NCI-H526 treated with DMSO at 0.1 percent for 48 hours (cell line): ENCODE measurements at places on chromosomes 1 and 21.

DNA sequence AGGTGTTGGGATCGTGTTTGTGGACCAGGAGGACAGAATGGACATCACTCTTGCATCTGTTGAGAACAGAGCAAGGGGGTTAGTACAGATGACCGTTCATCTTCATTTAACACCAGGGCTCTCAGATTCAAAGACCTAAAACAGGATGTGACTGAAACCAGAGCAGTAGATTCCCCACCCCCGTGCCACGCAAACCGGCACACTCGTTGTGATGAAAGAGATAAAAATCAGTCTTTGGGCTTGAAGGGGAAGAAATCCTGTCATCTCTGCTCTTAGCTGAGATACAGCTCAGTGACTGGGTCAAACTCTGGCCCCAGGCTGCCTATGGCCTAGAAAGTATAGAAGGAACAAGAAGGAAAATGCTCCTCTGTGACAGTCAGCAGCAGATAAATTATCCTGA, 146.2 kb upstream of the KRTAP19-8 start:
- DNase-seq, result no peak

DNA sequence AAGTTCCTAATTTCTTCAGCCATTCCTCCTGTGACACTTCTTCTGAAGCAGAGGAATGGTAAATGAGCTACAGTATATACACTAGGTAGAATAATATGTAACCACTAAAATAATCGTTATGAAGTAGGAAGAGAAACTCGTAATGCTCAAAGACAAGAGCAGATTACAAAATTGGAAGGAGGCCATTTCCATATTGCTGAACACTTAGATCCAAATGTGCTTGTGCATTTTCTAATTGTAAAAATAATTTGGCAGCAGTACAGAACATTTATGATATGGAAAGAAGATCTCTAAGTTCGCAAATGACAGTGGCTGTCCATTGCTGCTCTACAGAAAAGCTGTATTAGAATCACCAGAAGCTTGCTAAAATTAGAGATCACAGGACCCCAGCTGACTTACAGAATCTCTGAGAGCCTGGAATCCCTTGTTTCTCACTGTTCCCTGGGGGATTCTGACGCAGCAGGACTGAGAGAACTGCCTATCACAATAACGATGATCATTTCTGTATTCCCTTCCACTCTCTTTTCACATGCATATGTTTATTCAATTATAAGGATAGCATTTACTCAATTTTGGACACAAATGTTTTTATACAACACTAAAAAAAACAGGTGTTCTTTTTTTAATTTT, 242.1 kb downstream of the OMA1 start:
- DNase-seq, result peak; percentile 67

DNA sequence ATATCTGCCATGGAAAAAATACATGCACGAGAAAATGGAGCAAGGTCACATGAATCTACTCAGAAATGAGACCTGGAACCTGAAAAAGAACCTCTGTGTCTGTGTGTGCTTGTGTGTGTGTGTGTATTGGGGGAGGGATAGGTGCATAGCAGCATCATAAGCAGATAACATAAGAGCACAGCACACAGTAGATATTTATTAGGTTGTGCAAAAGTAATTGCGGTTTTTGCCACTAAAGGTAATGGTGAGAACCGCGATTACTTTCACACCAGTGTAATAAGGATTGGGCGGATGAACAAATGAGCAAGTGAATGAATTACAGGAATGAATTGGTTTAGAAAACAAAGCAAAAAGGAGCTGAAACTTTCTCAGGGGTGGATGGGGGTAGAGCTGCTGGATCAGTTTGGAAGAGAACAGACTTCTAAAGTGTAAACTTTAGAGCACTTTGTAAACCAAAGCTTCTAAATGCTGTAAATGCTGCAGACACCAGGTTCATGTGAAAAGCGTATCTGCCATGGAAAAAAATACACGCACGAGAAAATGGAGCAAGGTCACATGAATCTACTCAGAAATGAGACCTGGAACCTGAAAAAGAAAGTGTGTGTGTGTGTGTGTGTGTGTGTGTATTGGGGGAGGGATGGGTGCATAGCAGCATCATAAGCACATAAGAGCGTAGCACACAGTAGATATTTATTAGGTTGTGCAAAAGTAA, 156.9 kb downstream of the TOMM20 start:
- DNase-seq, result no peak

DNA sequence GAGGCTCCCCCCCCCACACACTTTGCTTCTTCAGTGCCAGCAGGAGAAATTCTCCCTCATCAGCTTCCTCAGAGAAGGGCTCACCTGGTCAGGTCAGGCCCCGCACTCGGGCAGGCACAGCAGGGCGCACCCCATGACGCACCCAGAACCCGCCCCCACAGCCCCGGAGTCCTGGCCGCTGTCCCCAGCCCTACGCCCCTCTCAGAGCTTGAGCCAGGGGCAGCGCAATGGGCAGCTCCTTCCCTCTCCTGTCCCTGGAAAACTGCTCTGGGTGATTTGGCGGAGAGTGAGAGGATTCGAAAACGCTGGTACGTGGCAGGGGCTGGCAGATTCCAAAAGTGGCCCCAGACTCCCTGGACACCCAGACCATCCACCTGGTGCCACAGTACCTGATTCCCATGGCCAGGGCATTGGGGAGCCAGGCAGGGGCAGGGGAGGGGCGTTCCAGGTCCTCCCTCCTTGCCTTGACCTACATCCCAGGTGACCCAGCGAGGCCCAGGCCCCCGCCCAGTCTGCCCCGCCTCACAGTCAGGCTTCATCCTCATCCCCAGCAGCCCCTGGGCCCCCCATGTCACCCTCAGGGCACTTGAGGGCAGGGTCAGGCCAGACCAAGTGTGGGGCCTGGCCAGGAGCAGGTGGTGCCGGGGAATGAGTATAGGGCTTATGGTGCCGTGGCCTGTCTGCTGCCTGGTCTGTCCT, 23.7 kb downstream of the RRP1 start:
- DNase-seq, result no peak

DNA sequence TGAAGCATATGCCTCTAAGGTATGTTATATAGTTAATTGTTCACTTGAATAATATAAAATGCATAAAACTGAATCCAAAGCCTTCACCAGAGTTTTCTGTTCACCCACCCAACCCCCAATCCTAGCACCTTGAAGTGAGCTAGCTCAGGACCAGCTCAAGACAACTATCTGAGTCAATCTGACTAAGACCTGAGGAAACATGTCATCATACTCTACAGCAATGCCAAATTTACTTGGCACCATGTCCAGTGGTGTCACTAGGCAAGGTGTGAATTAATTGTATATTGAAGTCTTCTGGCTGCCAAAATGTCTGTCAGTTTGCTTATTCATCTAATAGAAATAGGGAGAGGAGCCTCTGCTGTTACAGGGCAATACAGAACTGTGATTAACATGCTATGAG, 3.8 kb downstream of the DNASE2B start:
- DNase-seq, result no peak

DNA sequence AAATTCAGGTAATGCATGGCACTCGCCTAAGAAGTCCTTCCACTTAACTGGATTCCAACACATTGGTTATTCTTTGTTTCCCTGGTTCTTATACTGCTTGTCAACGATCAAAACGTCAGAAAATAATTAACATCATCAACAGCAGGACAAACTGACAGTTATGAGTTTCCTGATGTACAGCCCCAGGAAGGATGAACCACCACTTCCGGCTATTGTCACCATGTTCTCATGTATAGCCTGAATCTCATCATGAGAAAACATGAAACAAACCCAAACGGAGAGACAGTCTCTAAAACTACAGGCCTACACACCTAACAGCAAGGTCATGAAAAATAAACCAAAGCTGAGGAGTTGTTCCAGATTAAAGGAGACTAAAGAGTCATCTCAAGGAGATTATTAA, 60.5 kb upstream of the FBXO28 start:
- no peak for DNase-seq

GRCh38 chr1:246566813-246567645, 773 bp downstream of the CNST start:
- DNase-seq, result peak; percentile 12

DNA sequence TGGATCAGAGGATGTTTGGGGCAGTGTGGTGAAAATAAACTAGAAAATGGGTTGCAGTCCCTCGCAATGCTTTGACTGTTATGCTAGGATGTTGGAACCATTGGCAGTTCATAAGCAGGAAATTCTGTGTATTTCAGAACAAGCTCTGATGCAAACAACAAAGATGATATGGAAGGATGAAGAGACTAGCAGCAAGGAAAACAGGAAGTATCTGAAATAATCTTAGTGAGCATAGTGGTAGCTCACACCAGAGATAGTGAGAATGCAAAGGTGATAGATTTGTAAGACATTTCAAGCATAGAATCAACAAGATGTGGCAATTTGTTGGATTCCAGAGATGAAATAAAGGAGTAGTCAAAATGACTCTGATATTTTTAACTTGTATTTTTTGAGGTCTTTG, 11.1 kb upstream of the RCC1 start:
- DNase-seq, result no peak

- DNase-seq, result no peak
Observed at GRCh38 chr1:19643602-19644394, at the start of gene NBL1. NBL1 (plus strand) TSS chr1:19644311; CDS start chr1:19655031, 10,720 bp downstream.

DNA sequence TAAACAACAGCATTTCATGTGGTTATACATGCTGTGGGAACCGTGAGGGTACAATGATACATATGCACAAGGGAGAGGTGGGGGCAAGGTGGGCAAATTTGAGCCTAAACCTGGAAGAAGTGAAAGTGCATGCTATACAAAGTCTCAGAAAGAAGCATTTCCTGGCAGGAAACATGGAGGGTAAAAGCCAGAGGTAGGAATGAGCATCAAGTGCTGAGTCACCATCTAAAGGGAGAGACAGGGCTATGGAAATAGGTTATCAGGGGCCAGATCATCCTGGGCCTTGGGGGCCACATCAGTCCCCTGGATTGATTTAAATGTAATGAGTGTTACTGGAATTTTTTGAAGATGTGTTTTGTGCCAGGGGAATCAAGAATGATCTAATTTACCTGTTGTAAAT, 60.1 kb upstream of the DAB1 start:
- DNase-seq, result no peak

GRCh38 chr1:150973258-150973835, 1.3 kb downstream of the CERS2 start:
- no peak for DNase-seq

- DNase-seq, result peak; percentile 76
Observed at GRCh38 chr1:31239653-31240241, at the start of gene NKAIN1. NKAIN1 (minus strand) TSS chr1:31239887; CDS start chr1:31239547, 340 bp downstream.
